ENCODE measurements at places on chromosomes 5 and 9. TPM values are rescaled to one million over a fixed set of nuclear protein-coding genes. Genes with fewer than 3 reads are reported as not detected.

Gene ZBTB34
- total RNA-seq = 4.7 TPM

Gene NSMF
- 27.4 TPM for total RNA-seq

Gene SPOUT1
- 11.1 TPM for total RNA-seq

Gene FSD1L
- 1.3 TPM for total RNA-seq
